ENCODE measurements at places on chromosomes 7 and 10. TPM values are rescaled to one million over a fixed set of nuclear protein-coding genes. Genes with fewer than 3 reads are reported as not detected.

H2BK1 gene
- not detected for total RNA-seq

DNA sequence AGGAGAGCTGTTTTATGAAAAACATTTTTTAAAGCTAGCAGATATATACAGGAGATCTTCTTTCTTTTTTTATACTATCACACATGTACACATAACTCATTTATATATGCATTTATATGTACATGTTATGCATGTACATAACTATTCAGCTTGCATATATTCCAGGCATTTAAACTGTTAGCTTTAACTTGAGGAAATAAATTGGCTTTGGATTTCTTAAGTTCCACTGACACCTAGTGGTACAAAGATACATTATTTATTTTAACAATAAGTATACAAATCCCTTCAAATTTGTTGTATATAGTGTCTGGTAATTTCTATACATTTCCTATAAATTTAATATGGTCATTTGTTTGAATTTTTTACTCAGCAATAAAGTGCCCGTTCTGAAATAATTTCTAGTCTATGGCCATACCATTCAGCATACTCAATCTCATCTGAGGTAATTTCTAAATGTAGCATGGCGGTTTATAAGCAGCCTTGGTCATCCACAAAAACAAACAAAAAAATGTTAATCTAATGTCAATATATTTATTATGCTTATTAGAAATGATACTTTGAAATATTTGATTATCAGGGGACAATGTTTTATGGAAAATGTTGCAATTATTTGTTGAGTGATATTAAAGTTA, 11.6 kb downstream of the ZDHHC6 start:
- DNase-seq: no peak

GRCh38 chr7:134932707-134933370, 53.5 kb upstream of the AGBL3 start:
- DNase-seq: no peak

MYOF gene
- total RNA-seq: 129 TPM

DNA sequence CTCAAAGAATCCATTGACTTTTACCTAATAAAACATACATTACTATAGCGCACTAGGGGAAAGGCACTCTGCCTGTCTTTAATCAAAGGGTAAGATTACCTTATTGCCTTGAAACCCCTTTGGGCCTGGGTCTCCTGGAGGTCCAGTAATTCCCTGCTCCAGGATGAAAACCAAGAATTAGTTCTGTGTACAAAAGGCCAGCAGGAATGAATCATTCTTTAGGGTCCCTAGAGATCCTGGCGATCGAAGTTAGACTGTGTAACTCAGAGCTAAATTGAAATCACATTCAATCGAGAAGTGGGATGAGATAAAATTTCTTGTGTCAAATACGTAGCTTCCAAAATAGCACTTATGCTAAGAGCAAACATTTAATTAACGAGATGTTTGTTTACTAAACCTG, 29.8 kb downstream of the COL28A1 start:
- DNase-seq: no peak

GRCh38 chr7:111711426-111712065, 149.3 kb upstream of the IMMP2L start:
- no peak for DNase-seq

GRCh38 chr7:849145-849544, 16.9 kb downstream of the SUN1 start:
- no peak for DNase-seq

GRCh38 chr7:110801502-110801901, 289.4 kb upstream of the LRRN3 start:
- no peak for DNase-seq

DNA sequence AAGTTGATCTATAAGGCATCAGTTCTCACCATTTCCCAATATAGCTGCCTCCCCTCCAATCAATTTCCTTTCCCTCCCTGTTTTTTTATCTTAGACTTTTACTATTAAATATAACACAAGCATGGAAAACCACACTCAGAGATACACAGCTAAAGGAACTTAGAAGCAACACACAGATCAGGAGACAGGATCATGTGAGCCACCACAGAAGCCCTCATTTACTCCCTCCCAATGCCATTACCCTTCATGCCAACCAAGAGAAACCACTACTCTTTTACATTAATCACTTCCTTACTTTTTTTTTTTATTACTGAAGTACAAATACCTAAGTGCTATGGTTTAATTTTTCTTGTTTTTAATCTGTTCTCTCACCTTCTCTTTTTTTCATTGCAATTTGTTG, 33.0 kb downstream of the COG5 start:
- DNase-seq: no peak

- no peak for DNase-seq
These were observed 669.4 kb downstream of the NRG3 start for GRCh38 chr10:82544377-82544776.

DNA sequence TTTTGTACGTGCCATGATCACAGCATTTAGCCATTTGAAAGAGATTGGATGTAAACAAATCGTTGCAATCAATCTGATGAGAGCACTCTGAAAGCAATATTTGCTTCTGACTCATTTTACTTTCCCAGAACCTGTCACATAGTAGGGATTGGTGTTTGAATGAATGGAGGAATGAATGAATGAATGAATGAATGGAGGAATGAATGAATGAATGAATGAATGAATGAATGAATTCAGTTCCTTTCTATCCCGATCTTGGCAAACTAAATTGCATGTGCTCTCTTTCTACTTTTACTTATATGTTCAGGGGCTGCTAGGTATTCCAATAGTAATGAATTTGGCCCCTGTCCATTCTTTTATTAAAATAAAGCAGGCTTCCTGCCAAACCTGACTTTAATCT, 1091.7 kb upstream of the CELF2 start:
- no peak for DNase-seq

GRCh38 chr10:70738006-70738760, 47.0 kb downstream of the TBATA start:
- DNase-seq: no peak

MRLN gene
- not detected for total RNA-seq

DNA sequence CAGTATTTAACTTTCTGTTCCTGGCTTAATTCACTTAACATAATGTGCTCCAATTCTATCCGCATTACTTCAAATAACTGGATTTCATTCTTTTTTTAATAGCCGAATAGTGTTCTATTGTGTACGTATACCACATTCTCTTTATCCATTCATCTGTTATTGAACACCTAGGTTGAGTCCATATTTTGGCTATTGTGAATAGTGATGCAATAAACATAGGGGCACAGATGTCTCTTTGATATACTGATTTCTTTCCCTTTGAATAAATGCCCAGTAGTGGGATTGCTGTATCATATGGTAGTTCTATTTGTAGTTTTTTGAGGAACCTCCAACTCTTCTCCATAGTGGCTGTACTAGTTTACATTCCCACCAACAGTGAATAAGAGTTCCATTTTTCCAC, 25.5 kb upstream of the TSPAN33 start:
- DNase-seq: no peak

DNA sequence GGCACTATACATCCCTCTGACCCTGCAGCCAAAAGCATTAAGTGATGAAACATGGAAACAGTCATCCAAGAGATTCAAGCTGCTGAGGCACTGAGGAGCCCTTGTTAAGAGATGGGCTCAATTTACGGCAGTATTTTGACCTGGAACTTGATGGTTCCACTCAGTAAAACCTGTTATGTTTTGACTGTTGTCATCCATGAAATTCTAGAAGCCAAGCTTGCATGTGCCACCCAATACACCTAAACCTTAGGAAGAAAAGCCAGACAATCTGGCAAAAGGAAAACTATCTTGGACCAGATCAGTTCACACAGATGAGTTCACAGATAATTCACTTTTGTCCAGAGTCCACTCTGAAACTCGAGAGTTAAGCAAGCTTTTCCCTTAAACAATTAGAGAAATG, 53.2 kb downstream of the ICA1 start:
- DNase-seq: no peak

DNA sequence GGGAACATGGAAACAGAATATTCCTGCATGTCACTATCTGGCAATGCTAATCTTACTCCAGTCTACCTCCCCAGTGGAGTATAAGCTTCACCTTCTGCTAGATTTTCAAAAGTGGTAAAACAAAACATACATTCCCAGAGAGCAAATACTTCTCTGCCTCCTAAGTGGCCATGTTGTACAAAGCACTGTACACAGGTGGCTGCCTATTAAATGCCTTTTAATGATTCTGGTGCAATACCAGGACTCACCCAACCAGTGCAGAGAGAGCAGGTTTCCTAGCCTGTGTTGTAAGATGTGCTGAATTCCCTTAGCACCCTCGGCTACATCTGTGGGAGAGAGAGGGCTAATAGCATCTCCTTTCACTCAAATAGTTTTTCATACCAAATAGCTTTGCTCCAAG, 684.3 kb upstream of the NRP1 start:
- DNase-seq: no peak

GRCh38 chr10:43065234-43065633, 11.6 kb upstream of the RET start:
- DNase-seq: no peak

PTF1A gene
- not detected for total RNA-seq

ACTR3C gene
- total RNA-seq: 5.5 TPM

- DNase-seq: no peak
These were observed 317.8 kb downstream of the SNX13 start for GRCh38 chr7:17622451-17622850.

- DNase-seq: no peak
These were observed 4.5 kb upstream of the GRID1 start for GRCh38 chr10:86371116-86371515.

SCIN gene
- total RNA-seq: 6.5 TPM

DNA sequence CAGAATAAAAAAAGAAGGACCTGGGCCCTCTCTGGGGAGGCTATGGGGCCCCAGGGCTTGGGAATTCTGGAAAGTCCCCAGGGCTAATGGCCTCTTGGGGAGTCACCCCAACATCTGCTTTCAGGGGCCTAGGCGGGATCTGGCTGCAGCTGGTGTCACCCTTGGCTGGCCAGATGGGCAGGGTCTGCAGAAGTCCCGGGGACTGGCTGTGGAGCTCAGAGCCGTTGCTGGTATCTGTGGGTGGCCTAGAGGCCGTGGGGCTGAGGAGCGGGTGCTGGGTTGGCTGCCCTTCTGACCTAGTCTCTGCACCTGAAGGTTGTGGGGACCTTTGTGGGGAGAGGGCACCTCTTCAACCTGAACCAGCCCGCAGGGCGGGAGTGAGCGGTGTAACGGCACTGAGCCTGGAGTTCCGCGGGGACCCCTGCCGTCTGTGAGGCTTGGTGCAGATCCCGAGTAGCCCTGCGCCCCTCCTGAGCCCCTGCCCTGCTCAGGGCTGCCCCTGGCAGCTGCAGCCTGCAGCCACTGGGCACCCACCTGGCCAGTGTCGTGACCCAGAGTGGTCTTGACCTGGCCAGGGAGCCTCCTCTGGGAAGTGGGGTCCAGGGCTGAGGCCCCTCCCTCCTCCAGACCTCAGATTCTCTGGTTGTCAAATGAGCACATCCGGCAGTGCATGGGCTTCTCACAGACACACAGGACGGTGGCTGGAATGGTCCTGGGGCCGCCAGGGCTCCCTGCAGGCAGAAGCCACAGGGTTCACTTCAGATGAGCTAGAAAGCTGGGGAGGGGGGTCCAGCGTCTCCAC, 51.5 kb downstream of the UNCX start:
- DNase-seq: no peak

DNA sequence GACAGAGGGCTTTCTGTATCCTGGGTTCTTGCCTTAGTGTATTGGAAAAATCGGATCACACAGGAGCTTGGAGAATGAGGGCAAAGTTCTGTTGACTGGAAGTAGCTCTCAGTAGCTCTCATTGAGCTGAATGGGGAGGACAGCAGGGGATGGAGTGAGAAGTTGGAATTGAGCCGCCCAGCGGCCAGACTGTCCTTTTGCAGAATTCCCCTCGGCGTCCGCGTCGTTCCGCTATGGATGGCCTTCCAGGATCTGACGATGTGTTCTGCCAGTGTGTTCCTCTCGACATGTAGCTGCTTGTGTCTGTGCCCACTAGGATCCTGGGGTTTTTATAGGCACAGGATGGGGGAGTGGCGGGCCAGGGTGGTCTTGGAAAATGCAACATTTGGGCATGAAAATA, 351.8 kb upstream of the SEMA3A start:
- DNase-seq: no peak

CALN1 gene
- total RNA-seq: 2.3 TPM

GRCh38 chr10:102962951-102963755, 45.1 kb downstream of the CNNM2 start:
- no peak for DNase-seq

DNA sequence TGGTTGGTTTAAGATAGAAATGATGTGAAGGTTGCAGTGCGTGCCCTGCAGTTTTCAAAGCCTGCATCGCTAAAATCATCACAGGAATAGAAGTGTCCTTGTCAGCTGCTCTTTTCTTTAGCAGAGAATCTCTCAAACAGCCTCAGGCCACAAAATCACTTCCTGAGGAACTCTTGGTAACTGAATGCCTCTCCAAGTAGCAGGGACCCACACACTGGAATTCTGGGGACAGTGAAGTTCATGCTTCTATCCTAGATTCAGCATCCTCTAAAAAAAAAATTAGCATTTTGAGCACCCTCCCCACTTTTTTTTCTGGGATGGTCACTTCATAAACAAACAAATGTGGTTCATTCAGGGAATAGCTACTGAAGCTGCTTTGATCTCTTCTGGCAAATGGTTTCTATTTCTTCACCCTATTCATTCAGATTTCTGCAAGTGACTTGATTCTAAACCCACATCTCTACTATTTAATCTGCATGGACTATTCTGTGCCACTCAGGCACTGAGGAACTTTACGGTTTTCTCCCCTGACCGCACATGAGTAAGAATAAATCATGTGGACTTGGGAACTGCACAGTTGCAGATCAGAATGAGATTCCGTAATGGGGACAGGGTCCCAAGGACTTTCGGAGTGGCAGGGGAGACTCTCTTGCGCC, 306.9 kb downstream of the FRMD4A start:
- DNase-seq: no peak

LRRD1 gene
- 0.65 TPM for total RNA-seq

DNA sequence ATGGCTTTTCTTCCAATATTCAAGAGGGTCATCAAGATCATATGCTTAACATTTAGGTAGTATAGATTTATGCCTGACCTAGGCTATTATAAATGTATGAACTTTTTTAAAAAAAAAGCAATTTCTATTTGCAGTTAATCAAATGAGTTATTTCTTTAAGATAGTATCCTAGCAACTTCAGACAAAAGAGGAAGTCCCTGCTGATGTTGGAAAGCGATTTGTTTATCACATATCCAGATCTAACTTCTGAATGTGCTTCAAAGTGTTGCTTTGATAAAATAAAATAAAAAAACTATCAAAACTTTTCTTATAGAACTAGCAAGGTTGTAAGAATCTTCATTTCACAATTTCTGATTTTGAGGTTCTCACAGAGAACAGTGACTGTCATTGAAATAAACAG, 401.9 kb upstream of the PHF14 start:
- no peak for DNase-seq

DNA sequence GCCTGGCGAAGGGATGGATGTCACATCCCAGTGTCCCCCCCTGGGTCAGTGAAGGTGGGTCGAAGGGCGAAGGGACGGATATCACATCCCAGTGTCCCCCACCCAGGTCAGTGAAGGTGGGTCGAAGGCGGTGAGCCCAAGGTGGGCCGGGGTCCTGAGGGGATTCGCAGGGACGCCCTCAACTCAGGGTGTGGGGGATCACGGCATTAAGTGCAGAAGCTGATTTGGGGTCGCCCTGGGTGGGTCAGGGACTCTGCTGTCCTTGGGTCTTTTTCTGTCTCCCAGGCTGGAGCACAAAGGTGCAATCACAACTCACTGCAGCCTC, 21.9 kb downstream of the ADAP1 start:
- DNase-seq: no peak

Data from lower leg skin (tissue), 4 donors.